ENCODE measurements at places on chromosomes 11 and 22.
A peak's percentile ranks its signal among the peaks of the same experiment; 100 is the strongest.

DNA sequence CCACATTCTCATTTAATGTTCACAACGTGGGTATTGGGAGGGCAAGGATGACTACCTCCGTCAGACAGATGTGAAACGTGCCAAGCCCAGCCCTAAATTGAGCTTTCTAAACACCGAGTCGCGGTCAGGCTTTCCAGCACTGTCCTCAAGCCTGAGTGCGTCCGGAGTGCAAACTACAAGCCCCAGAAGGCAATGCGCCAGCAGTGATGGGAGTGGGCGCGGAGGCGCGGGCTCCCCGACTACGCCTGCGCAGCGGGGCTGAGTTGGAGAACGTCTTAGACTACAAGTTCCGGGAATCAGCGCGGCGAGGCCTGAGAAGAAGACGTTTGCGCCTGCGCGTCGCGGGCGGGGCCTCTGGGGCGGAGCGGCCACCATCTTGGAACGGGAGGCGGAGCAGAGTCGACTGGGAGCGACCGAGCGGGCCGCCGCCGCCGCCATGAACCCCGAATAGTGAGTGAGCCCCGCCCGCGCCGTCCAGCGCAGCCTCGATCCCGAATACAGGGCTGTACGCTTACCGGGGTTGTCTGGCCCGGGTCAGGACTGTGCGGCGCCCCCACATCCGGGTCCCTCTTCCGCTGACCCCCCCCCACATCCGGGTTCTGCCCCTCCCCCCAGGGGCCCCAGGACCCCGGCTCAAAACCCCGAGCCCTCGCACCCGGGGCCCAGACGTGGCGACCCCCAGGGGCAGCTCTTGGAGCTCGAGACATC is at the start of gene RAB1B:
RAB1B (plus strand) TSS at position 396 of the 708 bp plus-strand sequence; CDS start at position 437, 41 bp downstream.
- peak within 1 kb of the TSS; percentile 89 for H3K27ac ChIP-seq
- H3K4me1 ChIP-seq = peaks cover 24% of the 10 kb centered on the region
- no peaks in the 10 kb centered on the region for H3K27me3 ChIP-seq
- peaks cover 28% of the 10 kb centered on the region for H3K36me3 ChIP-seq
- H3K4me3 ChIP-seq = peak within 1 kb of the TSS; percentile 81

DNA sequence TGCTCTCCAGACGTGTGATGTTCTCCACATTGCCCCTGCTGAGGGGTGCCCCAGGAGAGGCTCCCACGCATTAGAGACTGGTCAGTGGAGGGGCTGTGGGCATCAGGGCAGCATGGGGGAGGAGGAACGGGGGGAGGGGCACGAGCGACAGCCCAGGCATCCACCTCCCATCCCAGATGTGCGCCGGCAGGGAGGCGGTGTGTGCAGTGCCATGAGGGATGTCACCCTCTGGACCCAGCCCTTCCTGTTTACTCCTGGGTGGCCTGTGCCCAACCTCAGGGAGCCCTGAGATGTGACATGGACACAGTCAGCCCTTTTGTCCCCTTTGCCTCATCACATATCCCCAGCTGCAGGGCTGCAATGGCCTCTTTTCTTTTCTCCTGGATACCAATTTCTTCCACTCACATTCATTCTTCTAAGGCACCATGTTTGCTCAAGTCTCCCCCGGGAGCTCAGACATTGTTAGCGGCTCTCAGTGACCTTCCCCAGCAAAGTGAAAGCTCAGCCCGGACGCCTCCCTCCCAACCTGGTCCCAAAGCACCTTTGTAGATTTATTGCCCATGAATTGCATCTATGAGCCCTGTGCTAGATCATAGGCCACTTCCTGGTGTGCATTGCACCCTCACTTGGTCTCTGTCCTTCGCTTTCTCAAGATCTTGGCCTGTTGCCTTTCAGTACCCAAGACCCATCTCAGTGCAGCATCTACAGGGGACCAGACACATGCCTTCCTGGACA is 150.6 kb downstream of the CEP164 start:
- no peaks in the 10 kb centered on the region for H3K4me1 ChIP-seq
- no peak overlapping the region for H3K4me3 ChIP-seq
- H3K36me3 ChIP-seq = no peaks in the 10 kb centered on the region
- no peaks in the 10 kb centered on the region for H3K27me3 ChIP-seq
- DNase-seq = no peak

- H3K4me1 ChIP-seq = no peaks in the 10 kb centered on the region
- H3K36me3 ChIP-seq = no peaks in the 10 kb centered on the region
- H3K27me3 ChIP-seq = no peaks in the 10 kb centered on the region
- no peak for DNase-seq
- no peak overlapping the region for H3K4me3 ChIP-seq
These were observed 8.7 kb downstream of the PNPLA5 start for GRCh38 chr22:43883012-43883661.

DNA sequence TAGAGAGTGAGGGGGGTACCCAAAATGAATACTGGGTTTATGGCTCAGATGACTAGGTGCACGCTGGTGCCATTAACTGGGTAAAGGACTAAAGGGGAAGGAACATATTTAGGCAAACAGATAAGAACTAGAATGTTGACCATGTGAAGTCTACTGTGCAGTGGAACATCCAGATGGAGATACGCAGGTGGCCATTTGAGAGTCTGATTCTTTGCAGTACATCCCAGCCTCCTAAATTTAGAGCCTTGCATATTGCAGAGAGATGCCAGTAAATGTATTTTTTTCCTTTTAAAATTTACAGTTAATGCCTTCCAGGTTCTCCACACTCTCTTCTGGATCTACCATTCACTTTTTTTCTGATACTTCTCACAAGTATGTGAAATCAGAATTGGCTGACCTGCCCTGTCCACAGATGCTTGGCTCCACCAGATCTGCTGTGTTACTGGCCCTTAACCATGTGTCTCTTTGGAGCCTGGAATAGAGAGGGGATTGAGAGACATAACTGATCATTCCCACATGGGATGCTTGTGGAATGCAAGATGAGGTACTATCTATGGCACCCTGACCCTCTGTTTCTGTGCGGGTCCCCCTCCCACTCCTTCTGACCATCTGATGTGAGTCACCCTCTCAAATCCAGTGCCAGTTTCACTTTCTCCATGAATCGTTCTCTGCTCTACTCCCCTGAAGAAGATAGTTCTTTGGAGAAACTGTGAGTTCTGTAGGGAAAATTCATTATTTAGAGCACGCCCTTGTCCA is 77.0 kb upstream of the NCAM1 start:
- H3K27me3 ChIP-seq = no peaks in the 10 kb centered on the region
- H3K4me3 ChIP-seq = no peak overlapping the region
- H3K4me1 ChIP-seq = no peaks in the 10 kb centered on the region
- DNase-seq = no peak
- H3K36me3 ChIP-seq = no peaks in the 10 kb centered on the region

- DNase-seq = no peak
- H3K4me3 ChIP-seq = no peak overlapping the region
- peaks cover 9% of the 10 kb centered on the region for H3K4me1 ChIP-seq
- peaks cover 19% of the 10 kb centered on the region for H3K27me3 ChIP-seq
- no peaks in the 10 kb centered on the region for H3K36me3 ChIP-seq
These were observed 5.0 kb upstream of the SLC1A2 start for GRCh38 chr11:35424157-35424940.

DNA sequence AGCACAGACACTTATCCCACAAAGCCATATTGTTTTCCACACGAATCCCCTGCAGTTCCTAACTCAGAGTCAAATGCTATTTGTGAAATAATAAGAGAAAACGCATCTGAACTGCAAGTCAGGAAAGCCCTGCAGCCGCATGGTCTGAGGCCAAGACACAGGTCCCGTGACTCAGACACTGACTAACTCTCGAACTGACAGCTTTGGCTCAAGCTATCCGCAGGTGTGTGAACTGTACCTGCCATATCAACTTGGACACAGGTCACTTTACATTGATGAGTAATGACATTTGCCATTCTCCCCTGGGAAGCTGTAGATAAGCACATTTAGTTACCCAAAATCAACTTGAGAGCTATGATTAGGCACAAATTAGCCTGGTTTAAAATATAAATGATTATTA is 34.9 kb upstream of the NFRKB start:
- no peak overlapping the region for H3K4me3 ChIP-seq
- no peak overlapping the region for H3K27ac ChIP-seq
- H3K36me3 ChIP-seq = no peaks in the 10 kb centered on the region
- no peaks in the 10 kb centered on the region for H3K27me3 ChIP-seq
- no peaks in the 10 kb centered on the region for H3K4me1 ChIP-seq
- DNase-seq = no peak

DNA sequence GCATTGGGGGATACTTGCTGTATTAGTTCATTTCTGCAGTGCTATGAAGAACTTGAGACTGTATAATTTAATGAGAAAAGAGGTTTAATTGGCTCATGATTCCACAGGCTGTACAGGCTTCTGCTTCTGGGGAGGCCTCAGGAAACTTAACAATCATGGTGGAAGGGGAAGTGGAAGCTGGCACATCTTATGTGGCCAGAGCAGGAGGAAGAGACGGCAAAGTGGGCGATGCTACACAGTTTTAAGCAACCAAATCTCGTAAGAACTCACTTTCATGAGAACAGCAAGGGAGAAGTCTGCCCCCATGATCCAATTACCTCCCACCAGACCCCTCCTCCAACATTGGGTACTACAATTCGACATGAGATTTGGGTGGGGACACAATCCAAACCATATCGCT is 55.1 kb downstream of the TMPRSS5 start:
- H3K27me3 ChIP-seq = no peaks in the 10 kb centered on the region
- no peak overlapping the region for H3K4me3 ChIP-seq
- DNase-seq = no peak
- no peaks in the 10 kb centered on the region for H3K4me1 ChIP-seq
- no peak overlapping the region for H3K27ac ChIP-seq
- H3K36me3 ChIP-seq = no peaks in the 10 kb centered on the region
